Left kidney (tissue), 8 donors: ENCODE measurements at places on chromosomes 3 and 15.

- DNase-seq = no peak
These were observed 14.7 kb downstream of the LPP start for GRCh38 chr3:188168648-188169047.

GRCh38 chr3:35832140-35832571, 192.8 kb downstream of the ARPP21 start:
- DNase-seq = no peak

GRCh38 chr3:48555231-48555948, 1.2 kb downstream of the PFKFB4 start:
- DNase-seq = no peak

DNA sequence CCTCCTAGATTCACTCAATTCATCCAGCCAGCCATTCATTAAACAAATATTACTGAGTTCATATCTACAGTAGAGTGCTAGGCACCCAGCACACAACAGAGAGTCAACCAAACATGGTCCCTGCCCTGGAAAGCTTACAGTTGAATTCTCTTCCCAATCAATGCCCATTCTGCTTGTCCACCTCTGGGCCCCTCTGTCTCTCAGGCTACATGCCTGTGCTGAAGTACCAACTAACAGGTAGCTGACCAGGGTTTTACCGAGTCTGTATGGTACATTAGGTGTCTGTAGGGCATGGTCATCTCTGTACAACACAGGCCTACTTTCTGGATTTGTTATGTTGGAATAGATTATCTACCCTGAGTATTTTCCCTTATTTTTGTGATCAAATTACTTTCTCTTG, 23.3 kb downstream of the PLD1 start:
- DNase-seq = no peak

DNA sequence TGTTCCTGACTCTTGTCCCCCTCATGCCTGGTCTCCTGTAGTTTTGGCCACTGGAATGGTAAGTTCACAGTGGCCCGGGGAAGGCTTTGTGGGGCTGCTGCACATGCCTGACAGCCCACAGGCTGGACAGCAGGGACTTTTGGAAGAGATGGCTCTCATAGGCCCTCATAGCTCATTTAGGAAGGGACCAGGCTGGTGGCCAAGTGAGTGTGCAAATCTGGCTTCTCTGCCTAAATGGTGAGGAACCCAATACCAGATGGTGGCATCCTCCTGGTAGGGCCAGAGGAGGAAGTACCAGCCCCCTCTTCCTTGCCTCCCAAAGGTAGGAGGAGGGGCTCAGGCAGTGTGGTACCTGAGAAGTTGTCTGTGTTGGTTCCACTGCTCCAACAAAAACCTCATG, 25.6 kb downstream of the ALPK3 start:
- DNase-seq = no peak

DNA sequence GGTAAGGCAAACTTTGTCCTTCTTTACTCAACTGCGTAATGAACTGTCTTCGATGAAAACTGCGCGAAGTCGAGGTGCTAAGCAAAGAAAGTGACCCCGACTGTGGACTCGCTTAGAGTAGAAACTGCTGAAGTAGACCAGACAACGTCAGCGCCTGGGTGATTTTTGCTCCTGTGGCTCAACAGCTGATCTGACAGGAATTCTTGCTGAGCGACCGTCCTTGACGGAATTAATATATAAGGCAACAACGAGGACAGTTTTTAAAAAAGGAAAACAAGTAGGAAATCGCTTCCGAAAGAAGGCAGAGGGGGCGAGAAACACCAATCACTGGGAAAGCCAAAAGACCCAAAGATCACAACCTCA, 541 bp downstream of the RPS27L start:
- peak; percentile 45 for DNase-seq

DNA sequence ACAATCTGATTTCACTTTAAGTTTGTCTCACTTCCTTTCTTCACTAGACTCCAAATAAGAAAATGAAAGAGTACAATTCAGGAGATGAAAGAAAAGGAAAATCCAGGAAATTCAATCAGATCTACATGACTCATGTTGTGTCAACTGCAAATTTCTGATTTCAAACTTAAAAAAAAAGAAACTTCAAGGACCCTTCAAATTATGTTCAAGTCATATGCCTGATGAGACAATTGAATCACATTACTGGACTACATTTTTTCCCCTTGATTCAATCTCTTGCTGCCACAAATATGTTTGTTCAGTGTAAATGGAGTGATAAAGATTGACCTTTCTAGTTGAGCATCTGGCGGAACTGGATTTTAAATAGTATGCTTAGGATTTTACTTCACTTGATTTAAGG, 37.4 kb downstream of the FRMD5 start:
- no peak for DNase-seq

DNA sequence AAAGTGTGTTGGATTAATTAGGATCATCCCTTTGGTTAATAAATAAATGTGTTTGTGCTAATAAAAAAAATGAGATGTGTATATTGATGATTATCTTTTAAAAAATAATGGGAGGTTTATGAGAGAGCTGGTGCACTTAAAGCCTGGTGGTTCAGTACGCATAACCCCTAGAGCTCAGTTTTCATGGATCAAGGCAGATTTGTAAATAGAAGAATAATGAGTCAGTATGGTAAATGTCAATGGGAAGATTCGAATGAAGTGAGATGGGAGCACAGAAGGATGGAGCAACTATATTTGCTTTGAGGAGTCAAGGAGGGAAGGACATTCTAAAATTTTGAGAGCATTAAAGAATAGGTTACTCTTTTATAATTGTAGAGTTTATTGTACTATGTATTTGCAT, 35.4 kb downstream of the AKAP13 start:
- no peak for DNase-seq

DNA sequence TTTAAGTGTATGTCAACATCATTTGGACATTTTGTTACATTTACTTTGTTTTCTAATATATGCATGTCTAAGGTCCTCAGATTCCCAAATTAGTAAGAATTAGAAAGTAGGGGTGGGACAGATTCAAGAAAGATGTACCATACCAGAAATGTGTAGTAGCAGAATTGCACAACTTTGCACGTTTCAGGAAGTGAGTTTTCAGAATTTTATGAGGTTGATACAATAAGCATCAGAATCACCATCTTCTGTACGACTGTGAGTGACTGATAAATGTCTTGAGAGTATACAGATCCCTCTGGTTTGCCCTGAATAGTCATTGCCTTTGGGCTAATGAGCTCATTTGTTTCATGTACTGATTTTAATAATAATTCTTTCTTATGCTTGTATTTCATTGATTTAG, 9.3 kb downstream of the ARIH2 start:
- DNase-seq = no peak

- no peak for DNase-seq
These were observed 14.9 kb downstream of the LIPH start for GRCh38 chr3:185537369-185537970.

- no peak for DNase-seq
These were observed 639.5 kb downstream of the NR2F2 start for GRCh38 chr15:96969732-96970710.

- DNase-seq = no peak
These were observed 254.3 kb upstream of the ARHGEF26 start for GRCh38 chr3:153866901-153867300.

- DNase-seq = no peak
These were observed 584.0 kb upstream of the LMCD1 start for GRCh38 chr3:7917443-7918151.

DNA sequence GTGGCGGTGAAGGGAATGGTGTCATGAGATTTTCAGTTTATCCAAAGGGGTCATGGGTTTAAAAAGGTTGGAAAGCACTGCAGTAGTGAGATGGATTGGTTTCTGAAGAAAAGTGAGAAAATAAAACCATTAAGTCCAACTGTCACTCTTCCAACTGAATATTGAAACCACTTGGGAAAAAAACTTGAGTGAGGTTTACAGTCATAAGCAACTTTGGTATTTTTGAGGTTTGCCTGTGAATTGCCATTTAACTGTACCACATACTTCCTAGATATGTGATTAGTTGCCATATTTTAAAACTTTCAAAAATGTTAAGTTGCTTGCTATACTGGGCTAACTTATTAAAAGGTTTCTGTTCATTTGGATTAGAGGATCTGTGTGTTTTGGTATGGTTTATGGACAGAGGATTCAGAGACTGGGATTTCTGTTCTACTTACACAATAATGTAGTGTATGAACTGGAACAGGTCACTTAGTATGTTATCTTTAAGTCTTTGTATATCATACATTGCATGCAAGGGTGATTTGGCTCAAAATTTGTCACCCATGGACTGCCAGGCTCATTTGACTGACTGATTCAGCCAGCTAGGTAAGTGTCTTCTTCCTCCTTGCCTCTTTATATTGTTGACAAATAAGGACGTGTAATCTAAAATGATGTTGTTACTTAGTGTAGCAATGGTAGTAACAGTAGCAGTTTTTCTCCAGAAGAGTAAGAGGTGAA, 201.4 kb upstream of the EOMES start:
- DNase-seq = no peak

DNA sequence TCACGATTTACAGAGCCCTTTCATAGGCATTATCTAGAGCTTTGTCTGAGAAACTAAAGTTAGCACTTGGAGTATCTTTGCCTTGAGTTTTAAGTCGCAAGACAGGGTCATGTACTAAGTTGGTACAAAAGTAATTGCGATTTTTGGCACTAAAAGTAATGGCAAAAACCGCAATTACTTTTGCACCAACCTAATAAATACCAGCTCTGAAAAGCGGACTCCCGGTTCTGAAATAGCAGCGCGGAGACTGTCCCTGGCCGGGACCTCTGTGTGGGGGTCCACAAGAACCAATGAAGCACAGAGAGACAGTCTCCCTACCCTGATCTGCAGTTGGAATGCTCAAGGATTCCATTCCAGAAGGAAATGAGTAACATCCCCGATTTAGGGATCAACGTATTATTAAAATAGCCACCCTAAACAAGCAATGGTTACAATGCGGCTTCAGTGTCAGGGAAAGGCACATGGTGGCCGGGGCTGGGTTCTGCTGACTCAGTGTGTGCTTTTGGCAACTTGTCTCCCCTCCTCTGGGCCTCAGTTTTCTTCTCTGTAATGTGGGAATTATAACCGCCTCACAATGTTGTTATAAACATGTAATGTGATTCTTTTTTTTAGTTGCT, 150.3 kb upstream of the MCTP2 start:
- no peak for DNase-seq

DNA sequence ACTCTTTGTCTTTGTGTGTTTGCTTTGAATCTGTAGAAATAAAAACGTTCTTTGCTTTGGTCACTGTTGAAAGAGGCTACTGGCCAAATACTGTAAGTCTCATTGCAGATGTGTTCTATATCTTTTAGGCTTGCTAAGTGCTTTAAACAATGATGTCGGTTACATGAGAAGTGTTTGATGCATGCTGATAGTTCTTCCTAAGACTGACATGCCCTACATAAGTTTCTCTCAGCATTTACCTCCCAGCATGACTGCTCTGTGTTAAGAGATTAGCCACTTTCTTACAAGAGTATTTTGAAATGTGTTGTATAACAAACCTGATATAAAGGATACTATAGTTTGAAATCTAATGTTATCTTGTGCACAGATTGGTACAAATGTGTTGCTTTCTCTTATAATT, 1088.7 kb downstream of the NSUN3 start:
- no peak for DNase-seq

DNA sequence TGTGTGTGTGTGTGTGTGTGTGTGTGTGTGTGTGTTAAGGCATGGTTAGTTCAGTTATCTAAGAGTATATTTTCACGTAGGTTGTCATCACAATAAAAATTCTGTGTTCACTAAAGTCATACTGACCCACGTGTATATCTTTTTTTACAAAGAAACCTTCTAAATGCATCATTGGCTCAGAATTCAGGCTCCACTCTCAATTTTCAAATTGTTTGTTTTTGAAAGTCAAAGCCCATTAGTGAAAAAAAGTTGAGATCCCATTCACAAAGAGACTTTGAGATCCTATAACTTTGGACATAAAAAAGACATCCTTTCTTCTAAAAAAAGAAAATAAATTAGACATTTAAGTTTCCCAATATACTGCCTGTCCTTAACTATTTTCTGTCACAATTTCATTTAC, 59.3 kb downstream of the GBE1 start:
- DNase-seq = no peak

- no peak for DNase-seq
These were observed 248.9 kb downstream of the SV2B start for GRCh38 chr15:91348752-91349500.

DNA sequence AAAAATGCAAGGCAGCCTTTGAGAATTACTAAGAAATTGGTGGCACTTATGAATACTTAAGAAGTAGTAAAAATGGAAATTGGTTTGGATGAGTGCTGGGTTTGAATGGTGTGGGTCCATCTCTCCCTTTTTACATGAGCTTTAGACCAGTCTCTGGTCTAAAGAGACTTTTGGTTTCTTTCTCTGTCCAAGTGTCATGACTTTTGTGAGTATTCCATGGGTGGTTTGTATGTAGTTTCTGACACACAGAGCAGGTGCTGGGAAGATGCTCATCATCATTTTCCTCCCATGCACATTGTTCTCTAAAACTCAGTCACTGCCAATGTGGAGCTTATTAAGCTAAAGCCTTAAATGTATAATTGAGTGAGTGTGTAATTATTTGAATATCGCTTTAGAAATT, 63.5 kb downstream of the KAT2B start:
- no peak for DNase-seq

DNA sequence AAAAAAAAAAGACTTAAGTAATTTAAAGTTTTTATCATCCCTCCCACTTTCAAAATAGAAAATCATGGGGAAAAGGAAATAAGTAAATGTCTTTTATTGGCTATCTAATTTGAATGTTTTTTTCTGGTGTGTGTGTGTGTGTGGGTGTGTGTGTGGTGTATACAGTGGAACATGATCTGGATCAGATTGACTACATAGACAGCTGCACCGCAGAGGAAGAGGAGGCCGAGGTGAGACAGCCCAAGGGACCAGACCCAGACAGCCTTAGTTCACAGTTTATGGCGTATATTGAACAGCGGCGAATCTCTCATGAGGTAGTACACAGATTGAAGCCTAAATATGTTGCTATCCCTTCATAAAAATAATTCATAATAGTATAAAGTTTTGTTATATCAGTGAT, 44.5 kb downstream of the LRCH3 start:
- no peak for DNase-seq

DNA sequence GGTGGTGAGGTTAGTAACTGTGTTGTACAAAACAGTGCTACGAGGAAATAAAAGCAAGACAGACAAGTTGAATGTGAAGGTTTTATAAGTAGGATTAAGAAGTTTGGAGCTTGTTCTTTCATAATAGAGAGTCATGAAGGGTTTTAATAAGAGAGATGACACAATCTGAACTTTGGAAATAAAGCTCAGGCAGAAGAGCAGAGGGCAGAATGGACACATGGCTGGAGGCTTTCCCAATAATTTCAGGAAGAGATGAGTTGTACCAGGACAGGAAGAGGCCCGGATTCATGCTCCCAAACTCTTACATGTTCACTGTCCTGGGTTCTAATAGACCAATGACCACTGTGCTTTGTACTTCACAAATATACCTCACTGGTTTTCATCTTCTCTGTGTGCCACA, 194.8 kb downstream of the SLC9A9 start:
- no peak for DNase-seq
